ENCODE measurements at places on chromosomes 16 and 17. TPM values are rescaled to one million over a fixed set of nuclear protein-coding genes. Genes with fewer than 3 reads are reported as not detected.

Gene PRDM7
- not detected for total RNA-seq

Gene SP2
- total RNA-seq: 2.1 TPM

Gene EXOC3L1
- total RNA-seq: 1.6 TPM

Gene ECI1
- 48.2 TPM for total RNA-seq

Gene KIF19
- not detected for total RNA-seq

Gene ZG16
- not detected for total RNA-seq

Gene SLC47A2
- total RNA-seq: not detected

Measured in cardiac atrium fibroblast (primary cell).